ENCODE measurements at places on chromosomes 13 and 19.

DNA sequence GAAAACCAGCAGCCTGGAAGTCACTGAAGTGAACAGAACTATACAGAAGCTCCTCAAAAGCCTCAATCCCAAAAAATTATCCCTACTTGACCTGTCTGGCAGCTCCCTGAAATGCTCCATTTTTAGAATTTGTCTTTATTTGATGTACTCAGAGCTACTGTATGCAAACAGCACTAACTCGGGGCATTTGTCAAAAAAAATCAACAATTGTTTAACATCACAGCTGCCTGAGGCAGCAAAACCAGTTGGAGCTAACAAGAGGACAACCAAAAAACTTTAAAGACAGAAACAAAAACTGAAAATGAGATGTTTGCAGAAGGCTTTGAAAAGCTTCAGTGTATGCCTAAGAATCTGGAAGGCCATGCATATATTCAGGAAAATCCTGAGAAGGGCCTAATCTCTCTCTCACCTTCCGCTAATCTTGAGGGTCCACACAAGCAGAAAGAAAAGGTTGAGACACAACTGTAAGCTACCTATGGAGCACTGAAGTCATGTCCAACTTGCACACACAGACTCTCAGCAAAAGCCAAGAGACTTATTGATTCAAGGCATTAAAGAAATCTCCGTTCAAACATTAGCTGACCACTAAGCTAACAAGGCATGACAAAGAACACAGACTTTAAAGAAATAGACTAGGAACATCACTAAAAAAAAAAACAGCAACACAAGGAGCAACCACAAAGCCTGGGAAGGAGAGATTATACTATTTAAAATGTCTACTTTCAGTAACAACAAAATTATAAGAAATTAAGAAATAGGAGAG lies 16.1 kb downstream of the VWA8 start:
- DNase-seq: no peak

- DNase-seq: no peak
Measured at GRCh38 chr13:36436811-36437210, 4.5 kb downstream of the CCNA1 start.

- DNase-seq: no peak
Measured at GRCh38 chr13:40433577-40433976, 232.9 kb downstream of the FOXO1 start.

DNA sequence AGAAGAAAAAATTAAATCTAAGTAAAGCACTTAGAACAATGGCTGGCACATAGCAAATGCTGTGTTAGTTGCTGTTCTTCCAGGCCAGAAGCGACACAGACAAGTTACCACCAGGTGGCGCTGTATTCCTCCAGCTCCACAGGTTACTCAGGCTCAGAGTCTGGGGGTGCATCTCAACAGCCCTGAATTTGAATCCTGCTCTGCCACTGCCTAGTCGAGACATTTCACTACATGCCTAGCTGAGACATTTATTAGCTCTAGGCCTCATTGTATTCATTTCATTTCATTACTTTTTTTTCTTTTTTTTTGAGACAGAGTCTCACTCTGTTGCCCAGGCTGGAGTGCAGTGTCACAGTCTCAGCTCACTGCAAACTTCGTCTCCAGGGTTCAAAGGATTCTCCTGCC lies 16.4 kb upstream of the CYP2B6 start:
- peak; percentile 81 for DNase-seq

DNA sequence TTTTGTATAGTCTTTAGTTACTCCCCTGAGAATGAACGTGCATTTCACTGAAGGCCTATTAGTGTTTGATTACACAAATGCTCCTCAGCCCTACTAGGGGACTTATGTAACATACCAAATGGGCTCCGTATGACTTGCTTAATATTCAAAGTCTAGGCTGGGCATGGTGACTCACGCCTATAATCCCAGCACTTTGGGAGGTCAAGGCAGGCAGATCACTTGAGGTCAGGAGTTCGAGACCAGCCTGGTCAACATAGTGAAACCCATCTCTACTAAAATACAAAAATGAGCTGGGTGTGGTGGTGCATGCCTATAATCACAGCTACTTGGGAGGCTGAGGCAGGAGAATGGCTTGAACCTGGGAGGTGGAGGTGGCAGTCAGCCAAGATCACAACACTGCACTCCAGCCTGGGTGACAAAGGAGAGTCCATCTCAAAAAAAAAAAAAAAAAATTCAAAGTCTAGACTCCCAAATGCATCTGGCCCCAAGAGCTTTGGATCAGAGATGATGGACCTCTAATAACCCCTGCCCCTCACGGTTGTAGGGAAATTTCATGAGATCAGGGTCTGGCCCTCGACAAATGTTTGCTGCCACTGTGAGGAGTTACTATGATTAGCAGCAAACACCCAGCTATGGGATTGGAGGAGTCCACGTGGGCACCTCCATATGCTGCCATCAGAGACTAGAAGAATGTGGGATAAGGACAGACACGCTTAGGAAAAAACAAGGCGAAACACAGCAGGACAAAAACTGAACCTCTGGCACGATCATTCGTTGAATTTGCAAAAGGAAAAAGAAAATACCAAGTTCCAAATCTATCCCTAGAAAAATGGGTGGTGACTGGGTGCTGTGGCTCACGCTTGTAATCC lies 4.6 kb downstream of the FBXO17 start:
- no peak for DNase-seq

DNA sequence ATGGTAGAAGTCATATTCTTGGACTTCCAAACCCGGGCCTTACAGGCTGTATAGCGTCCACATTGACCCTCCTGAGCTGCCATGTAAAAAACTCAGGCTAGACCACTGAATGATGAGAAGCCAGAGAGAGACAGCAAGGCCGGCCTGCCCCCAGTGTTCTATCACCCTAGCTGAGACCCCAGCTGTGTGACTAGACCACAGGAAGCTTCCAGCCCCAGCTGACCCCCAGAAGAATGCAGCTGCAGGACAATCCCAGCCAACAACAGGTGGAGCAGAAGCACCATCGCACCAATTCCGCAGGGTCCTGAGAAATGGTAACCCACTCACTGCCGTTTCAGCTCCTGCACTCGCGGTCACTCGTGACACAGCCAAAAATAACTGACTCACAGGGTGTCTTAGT lies 2.9 kb upstream of the ATP11A start:
- DNase-seq: no peak

DNA sequence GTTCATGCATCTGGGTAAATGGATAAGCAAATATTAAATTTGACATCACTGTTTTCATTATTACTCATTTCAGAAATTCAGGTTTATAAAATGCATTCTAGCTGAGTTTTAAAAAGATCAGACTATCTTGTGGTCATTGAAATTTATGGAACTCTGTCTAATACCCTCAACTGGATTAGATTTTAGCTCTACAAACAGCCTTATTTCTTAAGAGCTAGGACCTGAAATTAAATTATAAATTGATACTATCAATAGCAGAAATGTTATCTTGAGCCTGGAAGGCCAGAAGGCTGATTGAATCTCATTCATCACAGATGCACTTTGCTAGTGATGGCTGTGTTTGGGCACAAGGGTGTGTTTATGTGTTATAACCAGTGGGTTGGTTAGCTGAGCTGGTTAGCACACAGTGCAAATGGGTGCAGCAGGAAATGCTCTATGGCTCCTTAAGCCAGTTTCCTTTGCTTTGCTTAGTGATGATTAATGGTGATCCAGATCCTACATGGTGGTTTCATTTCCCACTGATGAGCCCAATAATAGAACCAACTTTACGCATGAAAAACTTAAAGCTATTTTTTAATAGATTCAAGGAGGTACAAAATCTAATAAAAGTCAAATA lies 310.8 kb upstream of the KLF12 start:
- DNase-seq: no peak

- DNase-seq: no peak
Measured at GRCh38 chr13:79237981-79238380, 168.1 kb downstream of the RBM26 start.

- peak; percentile 20 for DNase-seq
Measured at GRCh38 chr19:58474291-58474996, 1.7 kb upstream of the ZNF446 start.

DNA sequence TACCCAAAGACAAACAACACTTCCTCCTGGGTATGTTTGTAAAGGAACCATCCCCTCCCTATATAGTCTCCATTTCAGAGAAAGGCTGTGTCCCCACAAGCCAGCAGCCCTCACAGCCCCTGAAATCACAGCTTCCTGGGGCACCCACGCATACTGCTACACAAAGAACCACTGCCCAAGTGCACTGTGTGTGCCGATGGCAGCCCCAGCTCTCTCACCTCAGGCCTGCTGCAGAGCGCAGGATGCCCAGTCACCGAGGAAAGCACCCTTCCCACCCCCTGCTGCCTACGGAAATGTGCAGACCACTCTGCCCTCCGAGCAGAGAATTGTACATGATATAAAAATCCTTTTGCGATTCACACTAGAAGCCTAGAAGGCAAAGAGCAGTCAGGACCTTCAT lies 39.4 kb downstream of the SOHLH2 start:
- no peak for DNase-seq

DNA sequence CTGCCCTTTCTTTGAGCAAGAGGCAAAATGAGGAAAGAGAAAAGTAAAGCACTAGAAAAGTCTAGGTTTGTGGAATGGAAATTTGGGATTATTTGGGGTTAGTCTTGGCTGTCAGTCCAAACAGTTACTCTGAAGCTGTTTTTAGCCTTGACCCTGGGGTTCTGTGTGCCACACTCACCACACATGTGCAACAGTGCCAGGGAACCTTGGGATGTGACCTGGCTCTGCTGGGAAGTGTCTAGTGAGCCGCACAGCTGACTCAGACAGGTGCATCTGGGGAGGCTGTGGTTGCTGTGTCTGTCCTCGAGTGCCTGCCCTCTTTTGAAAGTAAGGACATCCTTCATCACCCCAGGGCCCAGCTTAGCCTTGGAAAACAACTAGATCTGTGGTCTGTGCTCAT lies 15.8 kb downstream of the MICOS13 start:
- DNase-seq: no peak

DNA sequence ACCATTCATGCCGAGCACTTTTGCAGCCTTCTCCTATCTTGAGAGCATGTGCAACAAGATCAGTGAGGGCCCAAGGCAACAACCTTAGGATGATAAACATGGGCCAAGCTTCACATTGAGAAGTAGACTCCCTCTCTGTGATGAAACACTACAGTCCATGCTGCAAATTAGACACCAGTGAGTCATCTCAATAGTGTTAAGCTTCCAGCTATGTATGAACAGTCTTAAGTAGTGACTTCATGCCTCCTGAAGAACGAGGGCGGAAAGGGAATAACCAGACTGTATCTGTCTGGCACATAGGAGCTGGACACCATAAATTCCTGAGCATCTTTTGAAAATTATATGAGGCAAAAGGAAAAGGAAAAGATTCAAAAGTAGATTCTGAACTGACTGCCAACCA lies 309.9 kb upstream of the SLITRK1 start:
- DNase-seq: no peak

- no peak for DNase-seq
Measured at GRCh38 chr13:34347784-34348573, 530.0 kb downstream of the RFC3 start.

DNA sequence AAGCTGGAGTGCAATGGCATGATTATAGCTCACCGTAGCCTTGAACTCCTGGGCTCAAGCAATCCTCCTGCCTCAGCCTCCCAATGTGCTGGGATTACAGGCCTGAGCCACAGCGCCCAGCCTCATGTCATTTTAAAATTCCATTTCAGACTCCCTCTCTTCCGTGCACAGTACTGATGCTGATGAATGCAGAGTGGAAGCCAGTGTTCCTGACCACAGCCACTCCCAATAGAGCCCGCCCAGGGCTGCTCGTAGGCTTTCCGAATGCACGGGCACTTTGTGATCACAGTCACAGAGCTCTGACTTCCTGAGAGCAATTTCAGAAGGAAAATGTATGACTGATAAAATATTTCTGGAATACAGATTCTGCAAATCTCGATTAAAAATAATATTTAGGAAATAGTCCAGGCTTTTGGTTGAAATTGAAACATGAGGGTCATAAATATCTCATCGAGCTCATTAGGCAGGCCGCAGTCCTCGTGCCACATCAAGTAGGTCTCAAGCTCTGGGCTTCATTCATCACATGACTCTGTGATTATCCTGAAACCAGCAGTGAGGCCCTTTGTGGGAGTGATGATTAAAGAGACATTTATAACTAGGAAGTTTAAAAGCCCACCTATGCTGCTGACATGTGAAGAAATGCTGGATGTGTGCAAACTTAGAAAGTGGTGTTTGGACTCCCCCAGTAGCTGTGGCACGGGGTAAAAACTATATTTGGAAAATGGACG lies 38.9 kb upstream of the AMER2 start:
- no peak for DNase-seq

DNA sequence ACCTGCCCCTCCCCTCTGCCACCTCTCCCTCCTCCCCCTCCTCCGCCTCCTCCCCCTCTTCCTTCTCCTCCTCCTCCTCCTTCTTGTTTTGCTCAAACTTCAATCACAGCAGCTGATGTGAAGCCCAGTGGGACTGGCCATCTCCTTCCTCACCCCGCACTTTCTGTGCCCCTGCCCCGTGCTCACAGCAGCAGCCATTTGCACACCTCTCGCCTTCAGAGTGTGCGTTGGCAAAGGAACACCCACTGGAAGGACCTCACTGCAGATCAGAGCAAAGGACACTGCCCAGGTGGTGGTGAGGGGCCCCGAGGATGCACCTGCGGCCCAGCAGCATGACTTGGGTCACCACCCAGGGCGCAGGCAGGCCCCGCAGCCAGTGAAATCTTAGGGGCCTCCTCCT lies 98.8 kb downstream of the SOX1 start:
- DNase-seq: no peak

- no peak for DNase-seq
Measured at GRCh38 chr13:20435616-20436368, 89.9 kb downstream of the CRYL1 start.

GRCh38 chr13:85896516-85897450 lies 97.6 kb upstream of the SLITRK6 start:
- DNase-seq: no peak

DNA sequence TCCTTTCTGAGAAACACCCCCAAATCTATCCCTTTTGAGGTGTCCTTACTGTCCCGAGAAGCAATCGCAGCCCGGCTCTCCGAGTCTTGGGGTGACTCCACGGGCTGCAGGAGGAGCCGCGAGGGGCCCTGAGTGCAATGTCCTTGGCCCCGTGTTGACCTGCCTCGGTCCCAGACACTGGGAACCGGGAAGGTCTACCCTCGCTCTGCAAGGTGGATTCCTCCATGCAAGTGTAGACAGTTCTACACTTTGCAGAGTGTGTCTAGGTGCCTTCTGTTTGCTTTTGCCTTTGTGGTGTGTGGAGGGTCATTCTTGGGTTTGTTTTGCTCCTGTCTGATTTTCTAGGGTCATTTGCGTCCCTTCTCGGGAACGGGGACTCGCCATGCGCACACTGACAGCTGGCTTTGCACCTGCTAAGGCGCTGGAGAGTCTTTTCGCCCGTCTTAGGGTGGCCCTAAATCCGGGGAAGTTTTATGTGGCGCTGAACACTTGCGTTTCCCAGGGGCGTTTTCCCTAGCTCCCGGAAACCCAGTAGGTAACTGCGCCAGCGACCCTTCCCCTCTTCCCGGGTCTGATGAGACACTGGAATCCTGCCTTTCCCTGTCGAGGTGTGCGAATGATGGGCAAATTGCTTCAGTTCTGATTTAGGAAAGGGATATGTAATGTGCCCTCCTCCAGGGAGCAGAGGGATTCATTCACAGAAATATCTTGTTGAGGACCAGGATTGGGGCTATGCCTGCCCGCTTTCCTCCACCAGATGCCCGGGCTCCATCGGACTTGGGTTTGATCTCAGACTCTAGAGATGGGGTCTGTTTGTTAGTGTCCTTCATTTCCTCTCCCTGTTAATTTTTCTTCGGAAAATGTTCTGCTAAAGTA lies 755 bp downstream of the SERTM1 start:
- DNase-seq: no peak
